ENCODE measurements at places on chromosomes 2 and 18. TPM values are rescaled to one million over a fixed set of nuclear protein-coding genes. Genes with fewer than 3 reads are reported as not detected.

DNA sequence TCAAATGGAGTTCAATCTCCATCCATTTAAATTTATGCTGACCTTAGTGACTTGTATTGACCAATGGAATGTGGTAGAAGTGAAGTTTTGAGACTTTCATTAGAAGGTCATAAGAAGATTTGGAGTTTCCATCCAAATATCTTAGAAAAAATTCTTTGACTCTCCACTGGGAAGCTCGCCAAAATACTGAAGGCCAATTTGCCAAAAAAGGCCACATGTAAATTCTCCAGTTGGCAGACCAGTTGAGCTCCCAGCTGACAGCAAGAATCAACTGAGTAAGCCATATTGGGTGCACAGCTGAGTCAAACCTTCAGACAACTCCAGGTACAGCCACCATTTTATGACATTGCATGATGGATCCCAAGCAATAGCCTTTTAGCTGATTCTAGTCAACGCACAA, 228.3 kb upstream of the SETBP1 start:
- H3K4me3 ChIP-seq, result no peak overlapping the region
- no peaks in the 10 kb centered on the region for H3K36me3 ChIP-seq
- H3K4me1 ChIP-seq, result no peaks in the 10 kb centered on the region
- H3K27ac ChIP-seq, result no peak overlapping the region
- no peak for DNase-seq

- H3K36me3 ChIP-seq, result 0 out of 2 replicates have a peak, but pooled peaks cover 1% of the 10 kb centered on the region
- no peak for DNase-seq
- no peak overlapping the region for H3K27ac ChIP-seq
- peaks cover 5% of the 10 kb centered on the region for H3K4me1 ChIP-seq
Observed at GRCh38 chr2:226913641-226914040, 77.8 kb downstream of the RHBDD1 start.

GRCh38 chr2:199663157-199663556, 187.8 kb downstream of the FTCDNL1 start:
- H3K36me3 ChIP-seq, result no peaks in the 10 kb centered on the region
- no peaks in the 10 kb centered on the region for H3K4me1 ChIP-seq
- no peak for DNase-seq
- no peak overlapping the region for H3K4me3 ChIP-seq
- H3K27ac ChIP-seq, result no peak overlapping the region

The SERPINB7 gene
- total RNA-seq, result 100 TPM

- no peak for DNase-seq
- H3K4me3 ChIP-seq, result no peak overlapping the region
Observed at GRCh38 chr18:22167091-22167470, 2.3 kb upstream of the GATA6 start.

The ASIC4 gene
- total RNA-seq, result not detected

The SERPINB2 gene
- total RNA-seq, result 34.4 TPM

DNA sequence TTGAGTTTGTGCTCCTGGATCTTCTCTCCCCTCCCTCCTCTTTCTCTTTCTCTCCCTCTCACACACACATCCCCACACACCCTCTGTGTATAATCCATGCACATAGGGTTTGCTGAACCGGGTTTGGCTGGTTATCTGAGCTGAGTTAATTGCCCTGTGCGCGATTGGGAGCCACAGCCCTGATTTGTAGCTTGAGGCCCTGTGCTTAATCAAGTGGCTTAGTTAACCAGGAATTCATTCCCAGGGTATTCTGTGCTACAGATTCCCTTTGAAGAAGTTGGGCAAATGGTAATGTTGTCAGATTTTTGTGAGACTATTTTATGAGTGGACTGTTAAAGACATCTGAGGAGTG, 6.2 kb downstream of the PARD3B start:
- no peak overlapping the region for H3K4me3 ChIP-seq
- H3K4me1 ChIP-seq, result peaks cover 18% of the 10 kb centered on the region
- no peaks in the 10 kb centered on the region for H3K36me3 ChIP-seq
- DNase-seq, result no peak
- peak overlapping the region; percentile 99 for H3K27ac ChIP-seq

- DNase-seq, result no peak
- H3K27ac ChIP-seq, result no peak overlapping the region
- no peaks in the 10 kb centered on the region for H3K36me3 ChIP-seq
- no peaks in the 10 kb centered on the region for H3K27me3 ChIP-seq
- H3K4me3 ChIP-seq, result no peak overlapping the region
Observed at GRCh38 chr18:35075132-35075531, 33.9 kb downstream of the MAPRE2 start.

GRCh38 chr2:235661167-235661937, 167.5 kb downstream of the AGAP1 start:
- H3K27me3 ChIP-seq, result no peaks in the 10 kb centered on the region
- DNase-seq, result no peak
- H3K27ac ChIP-seq, result no peak overlapping the region
- no peaks in the 10 kb centered on the region for H3K36me3 ChIP-seq
- H3K4me3 ChIP-seq, result no peak overlapping the region

The TUBA3E gene
- not detected for total RNA-seq

- peak overlapping the region; percentile 97 for H3K4me3 ChIP-seq
- DNase-seq, result peak; percentile 53
- no peaks in the 10 kb centered on the region for H3K27me3 ChIP-seq
- peaks cover 18% of the 10 kb centered on the region for H3K4me1 ChIP-seq
- peak overlapping the region; percentile 38 for H3K27ac ChIP-seq
- no peaks in the 10 kb centered on the region for H3K36me3 ChIP-seq
Observed at GRCh38 chr2:74835831-74836674, 2.1 kb downstream of the HK2 start.

- H3K27ac ChIP-seq, result no peak overlapping the region
- H3K36me3 ChIP-seq, result peaks cover 11% of the 10 kb centered on the region
- H3K27me3 ChIP-seq, result no peaks in the 10 kb centered on the region
- DNase-seq, result no peak
Observed at GRCh38 chr18:23506393-23506792, 3.1 kb downstream of the RMC1 start.

- no peaks in the 10 kb centered on the region for H3K27me3 ChIP-seq
Observed at GRCh38 chr2:86022661-86023365, 82.9 kb downstream of the POLR1A start.

The SULT1C4 gene
- total RNA-seq, result 0.56 TPM

DNA sequence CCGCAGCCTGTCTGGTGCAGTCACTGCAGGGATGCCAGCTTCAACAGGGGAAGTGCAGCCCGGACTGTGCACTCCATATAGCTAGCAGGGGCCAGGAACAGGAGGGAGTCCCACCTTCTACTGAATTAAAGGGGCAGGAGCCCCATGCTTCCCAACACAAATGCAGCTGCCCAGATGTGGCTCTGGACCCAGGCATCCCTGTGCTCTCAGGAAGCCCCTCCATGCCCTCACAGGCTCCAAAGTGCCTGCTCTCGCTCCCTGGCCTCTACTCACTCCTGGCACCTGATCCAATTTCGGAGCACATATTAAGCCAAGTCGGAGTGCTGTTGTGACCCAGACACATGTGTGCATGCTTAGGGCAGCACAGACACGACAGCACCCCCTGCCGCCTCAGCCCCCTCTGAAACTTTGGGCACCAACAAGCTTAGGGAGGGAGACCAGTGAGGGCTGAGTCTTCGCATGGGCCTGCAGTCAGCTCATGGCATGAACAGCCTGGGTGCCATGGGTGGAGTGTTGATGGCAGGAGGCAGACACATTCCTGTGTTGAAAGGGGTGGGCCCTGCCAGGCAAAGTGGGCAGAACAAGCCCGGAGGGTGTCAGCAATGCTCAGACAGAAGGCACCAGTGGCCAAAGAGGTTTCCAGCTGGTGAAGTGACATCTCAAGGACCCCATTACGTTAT, 83.5 kb downstream of the ZNF804A start:
- no peak for DNase-seq
- H3K4me1 ChIP-seq, result no peaks in the 10 kb centered on the region

DNA sequence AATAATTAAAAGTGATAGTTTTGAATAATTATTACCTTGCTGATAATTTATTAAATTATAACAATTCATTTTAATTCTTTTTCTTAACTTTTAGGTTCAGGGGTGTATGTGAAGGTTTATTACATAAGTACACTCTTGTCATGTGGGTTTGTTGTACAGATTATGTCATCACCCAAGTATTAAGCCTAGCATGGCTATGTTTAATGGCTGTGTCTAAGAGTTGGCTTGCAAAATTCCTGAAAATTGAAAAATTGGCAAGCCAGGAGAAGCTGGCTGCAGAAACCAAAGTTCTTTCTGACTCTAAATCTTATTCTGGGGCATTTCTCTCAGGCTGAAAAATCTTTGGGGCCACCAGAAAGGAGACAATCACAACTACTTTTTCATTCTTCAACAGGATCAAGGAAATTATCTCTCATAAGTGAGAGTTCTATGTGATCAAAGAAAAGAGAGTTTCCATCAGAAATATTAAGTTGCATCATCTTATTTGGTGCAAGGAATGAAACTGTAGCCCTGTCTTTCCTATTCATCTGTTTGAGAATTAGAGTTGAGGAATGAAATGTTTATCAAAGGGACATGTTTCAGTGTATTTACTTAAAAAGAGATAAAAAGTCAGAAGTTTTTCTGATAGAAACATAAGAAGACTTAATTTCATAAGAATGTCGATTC, 412.1 kb upstream of the CDH2 start:
- H3K27ac ChIP-seq, result no peak overlapping the region
- H3K36me3 ChIP-seq, result no peaks in the 10 kb centered on the region
- peak; percentile 18 for DNase-seq
- peaks cover 1% of the 10 kb centered on the region for H3K4me1 ChIP-seq
